ENCODE measurements at places on chromosomes 2 and 18. TPM values are rescaled to one million over a fixed set of nuclear protein-coding genes. Genes with fewer than 3 reads are reported as not detected.

DNA sequence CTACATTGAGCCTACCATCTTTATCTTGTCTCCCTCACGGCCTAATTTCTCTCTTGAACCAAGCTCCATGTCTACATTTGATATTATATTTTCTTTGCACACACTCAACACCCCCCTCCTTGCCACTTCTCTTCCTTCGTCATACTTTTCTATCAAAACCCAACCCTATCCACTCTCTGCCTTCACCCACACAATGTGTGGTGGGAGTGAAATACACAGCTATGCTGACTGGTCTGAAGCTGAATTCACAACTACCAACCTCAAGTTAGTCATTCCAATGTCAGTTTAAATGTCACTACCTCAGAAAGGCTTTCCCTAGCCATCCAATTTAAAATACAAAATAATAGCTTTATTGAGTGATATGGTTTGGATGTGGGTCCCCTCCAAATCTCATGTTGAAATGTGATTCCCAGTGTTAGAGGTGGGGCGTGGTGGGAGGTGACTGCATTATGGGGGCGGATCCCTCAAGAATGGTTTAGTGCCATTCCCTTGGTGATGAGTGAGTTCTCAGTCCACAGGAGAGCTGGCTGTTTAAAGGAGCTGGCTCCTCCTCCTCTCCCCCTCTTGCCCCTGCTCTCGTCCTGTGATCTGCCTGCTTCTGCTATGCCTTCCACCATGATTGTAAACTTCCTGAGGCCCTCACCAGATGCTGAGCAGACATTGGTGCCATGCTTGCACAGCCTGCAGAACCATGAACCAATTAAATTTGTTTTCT, 112.1 kb downstream of the DTNB start:
- DNase-seq = no peak

DNA sequence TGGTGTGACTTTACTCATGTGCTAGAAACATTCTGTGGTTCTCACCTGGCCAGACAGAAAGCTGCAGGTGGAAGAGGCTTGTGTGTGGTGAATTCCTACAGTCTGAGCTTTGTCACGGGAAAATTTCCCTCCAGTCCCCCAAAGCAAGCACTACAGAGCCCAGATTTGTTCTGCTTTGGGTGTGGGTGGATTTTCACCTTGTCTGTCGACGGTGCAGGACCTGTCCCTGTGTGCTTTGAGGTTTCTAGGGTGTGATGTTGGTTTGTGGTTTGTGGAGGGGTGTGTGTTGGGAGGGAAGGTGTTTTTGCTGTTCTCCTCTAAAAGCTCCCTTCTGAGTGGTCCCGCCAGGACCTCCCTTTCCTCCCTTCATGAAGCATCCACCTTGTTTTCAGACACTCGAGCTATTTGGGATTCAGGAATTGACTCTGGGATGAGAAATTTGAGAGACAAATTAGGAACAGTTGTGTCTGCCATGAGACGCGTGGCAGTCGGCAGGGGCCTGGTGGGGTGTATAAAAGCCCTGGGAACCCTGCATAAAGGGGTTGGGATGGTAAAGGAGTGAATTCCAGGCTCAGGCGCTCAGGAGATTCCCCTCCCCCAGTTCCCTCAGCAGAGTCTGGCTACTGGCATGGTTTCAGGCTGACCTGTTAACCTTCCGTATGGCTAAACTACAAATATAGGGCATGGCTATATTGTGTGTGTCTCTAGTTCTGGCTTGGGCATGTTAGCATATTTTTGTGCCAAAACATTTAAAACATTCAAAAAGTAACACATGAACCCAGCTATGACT, 65.5 kb downstream of the DGKD start:
- DNase-seq = no peak

DNA sequence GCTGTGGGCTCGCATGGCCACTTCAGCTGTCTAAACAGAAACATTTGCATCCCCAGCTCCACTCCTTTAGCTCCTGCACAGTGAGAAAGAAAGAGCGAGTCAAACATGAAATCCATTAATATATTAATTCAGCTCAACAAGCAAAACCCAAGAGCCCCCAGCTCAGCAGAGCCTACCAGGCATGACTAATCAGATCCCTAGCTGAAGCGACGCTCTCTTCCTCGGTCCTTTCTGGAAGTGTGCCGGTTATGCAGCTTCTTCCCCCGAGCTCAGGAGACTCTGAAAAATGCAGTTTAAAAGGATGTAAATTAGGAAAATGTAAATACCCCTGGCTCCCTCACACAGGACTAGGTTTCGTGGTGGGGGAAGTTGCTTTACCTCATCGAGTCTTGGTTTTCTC, 221.5 kb downstream of the ANKRD30B start:
- DNase-seq = no peak

Gene SLC8A1
- total RNA-seq = 11.9 TPM

GRCh38 chr18:40708726-40709125, 1246.3 kb upstream of the PIK3C3 start:
- DNase-seq = no peak
